ENCODE measurements at places on chromosomes 4 and X.

- peak; percentile 65 for DNase-seq
Observed at GRCh38 chrX:154051201-154051810, 31.6 kb upstream of the IRAK1 start.

GRCh38 chr4:144740316-144740715 lies 94.4 kb downstream of the HHIP start:
- no peak for DNase-seq

DNA sequence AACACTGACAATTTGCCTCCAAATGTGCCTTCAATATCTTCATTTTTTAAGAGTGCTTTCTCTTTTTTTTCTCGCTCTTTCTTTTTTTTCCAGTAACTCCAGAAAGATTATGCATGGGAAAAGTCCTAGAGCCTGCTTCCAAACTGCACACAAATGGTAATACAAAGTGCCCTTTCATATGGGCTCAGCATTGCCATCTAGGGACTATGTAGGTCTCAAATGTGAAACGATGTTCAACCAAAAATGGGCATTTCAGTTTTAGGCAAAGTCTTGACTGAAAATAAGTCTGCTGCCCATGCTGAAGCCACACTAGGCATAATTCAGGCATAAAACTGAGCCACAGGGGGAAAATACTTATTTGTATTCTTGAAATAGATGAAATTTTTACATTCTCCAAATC lies 65.6 kb downstream of the SYNPO2 start:
- no peak for DNase-seq

DNA sequence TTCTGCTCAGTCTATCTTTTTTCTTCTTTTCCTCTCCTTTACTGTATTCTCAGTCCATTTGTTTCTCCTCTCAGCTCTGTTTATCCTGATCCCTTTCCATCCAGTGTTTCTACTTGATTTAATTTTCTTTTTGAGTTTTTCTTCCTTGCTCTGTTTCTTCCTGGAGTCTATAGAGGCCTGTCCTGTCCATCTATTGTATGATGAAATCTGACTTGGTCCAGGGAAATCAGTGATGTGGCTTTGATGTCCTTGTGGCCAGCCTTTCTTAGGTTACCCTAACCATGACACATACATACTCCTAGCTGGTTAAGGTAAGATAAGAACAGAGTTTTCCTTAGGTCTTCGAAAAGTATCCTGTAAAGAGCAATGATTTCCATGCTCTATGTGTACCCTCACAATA lies 89.3 kb upstream of the LNX1 start:
- no peak for DNase-seq

DNA sequence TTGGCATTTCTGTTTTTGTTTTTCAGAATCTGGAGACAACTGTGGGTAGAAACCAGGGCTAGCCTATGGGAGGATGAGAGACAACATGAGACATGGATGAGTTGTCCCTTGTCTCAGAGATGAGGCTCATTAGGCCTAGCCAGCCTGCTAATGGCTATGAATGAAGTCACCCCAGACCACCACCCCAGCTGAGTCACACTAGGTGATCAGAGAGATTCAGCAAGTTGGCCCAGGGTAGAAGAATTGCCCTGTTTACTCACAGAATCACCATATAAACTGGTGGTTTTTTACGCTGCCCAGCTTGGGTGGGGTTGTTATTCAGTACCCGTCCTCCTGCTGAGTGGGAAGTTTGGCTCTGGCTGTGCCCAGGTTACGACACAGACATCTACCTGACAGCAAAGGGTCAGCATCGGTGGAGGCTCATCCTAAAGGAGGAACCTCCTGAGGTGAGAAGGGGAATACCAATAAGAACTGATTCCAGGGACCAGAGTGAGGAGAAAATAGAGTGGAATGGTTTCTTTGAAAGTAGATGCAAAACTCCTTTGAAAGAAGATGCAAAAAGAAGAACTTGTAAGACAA lies 17.2 kb upstream of the ARSJ start:
- no peak for DNase-seq

DNA sequence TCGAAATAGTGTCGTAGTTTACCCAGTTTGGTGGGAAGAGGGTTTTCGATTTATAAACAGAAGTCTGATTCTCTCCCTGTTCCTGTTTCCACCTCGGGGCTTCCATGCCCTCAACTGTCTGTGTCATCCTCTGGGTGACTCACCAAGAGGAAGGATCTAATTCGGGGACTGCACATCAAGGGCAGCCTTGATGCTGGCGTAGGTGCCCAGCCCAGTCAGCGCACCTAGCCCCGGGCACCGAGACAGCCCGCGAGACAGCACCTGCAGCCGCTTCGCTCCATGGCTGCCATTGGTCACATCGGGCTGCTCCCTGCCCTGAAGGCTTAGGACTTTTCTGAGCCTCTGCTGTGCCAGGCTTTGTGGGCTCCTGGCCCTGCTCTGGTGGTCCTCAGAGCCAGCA lies 7.7 kb downstream of the ABCD1 start:
- DNase-seq = no peak

- DNase-seq = no peak
Observed at GRCh38 chrX:98379134-98379533, 1495.4 kb downstream of the RPA4 start.

DNA sequence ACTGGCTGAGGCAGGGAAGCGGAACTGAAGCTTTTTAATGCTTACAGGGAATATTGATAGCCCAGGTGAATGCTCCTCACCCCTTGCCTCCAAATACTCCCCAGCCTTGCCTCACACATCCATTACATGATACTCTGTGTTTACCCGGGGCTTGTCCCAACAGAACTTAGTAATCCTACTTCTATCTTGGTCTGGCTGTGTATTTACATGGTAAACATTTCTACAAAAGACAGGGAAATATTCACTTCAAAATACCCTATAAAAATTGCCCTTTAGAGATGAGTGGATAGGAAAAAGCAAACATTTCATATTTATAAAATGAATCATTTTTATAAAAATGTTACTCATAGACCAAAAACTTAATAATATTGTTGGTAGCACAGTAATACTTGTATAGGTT lies 120.1 kb downstream of the NHS start:
- no peak for DNase-seq

DNA sequence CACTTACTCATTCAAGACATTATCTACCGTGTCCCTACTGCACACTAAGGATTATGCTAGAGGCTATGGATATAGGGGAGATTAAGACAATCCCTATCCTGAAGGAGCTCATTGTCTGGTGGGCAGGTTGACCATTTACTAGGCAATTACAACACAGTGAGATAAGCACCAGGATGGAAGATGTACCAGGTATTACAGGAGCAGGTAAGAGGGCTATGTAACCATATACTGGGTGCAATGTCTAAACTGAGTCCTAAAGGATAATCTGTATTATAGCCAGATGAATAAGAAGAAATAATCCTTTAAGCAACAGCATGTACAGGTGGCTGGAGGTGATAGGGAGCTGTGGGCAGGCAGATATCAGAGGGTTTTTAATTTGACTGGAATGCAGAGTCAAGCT lies 113.3 kb upstream of the TBC1D9 start:
- no peak for DNase-seq

DNA sequence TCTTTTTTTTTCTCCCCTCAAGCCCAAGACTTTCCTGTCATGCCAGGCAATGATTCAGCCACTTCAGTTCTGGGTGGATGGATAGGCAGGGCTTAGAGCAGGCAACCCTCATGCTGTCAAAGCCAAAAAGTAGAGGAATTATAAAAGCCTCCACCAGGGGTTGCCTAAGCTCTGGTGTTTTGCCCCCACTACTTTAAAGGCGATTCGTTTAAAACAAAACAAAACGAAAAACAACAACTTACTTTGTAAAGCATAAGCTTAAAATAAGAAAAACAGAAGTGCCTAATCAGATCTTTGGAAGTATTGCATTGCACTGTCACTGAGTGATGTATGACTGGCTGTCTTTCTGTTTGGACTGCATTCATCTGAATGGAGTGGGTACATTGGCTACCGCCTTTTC lies 5.3 kb upstream of the IDS start:
- DNase-seq = no peak

- no peak for DNase-seq
Observed at GRCh38 chr4:86452924-86453531, 93.2 kb upstream of the MAPK10 start.

GRCh38 chrX:32448320-32448719 lies 763.0 kb downstream of the DMD start:
- DNase-seq = no peak

- no peak for DNase-seq
Observed at GRCh38 chr4:57865264-57865663, 755.1 kb upstream of the IGFBP7 start.

GRCh38 chr4:951186-951585 lies 18.9 kb downstream of the TMEM175 start:
- no peak for DNase-seq

- DNase-seq = peak; percentile 8
Observed at GRCh38 chr4:184347251-184348239, 126.8 kb downstream of the IRF2 start.

- no peak for DNase-seq
Observed at GRCh38 chr4:176849076-176849475, 56.4 kb upstream of the VEGFC start.

- no peak for DNase-seq
Observed at GRCh38 chr4:110959041-110959643, 336.3 kb upstream of the PITX2 start.

DNA sequence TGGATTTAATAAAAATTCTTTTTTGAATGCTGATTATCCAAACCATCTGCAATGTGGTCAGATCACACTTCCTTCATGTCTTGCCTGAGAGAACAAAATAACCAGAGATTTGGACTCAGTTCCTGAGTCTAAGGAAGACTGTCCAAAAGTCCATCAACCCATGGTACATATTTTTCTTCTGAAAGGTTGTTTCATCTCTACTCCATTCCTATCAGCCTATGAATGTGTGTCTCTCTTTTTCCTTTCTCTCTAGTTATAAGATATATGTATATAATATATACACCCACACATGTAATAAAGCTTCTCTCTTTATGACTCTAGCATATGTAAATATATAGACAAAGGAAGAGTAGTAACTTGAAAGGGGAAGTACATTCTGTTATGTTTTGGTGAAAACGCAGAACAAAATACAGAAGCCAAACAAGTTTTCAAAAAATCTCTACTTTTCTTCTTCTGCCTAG lies 226.9 kb downstream of the ARHGAP24 start:
- no peak for DNase-seq

DNA sequence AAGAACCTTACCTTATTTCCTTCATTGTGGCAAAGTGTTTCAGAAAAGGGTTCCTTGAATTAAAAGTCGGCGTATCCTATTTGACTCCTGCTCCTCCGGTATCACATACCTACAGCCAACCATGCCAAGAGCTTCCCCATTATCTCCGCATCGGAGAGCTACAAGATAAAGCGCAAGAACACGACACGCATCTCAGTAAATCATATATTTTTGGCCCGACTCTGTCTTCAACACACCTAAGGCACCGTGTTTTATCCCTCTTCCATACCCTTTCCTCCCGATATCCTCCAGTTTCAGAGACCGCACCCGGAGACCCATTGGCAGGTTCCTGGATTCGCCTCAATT lies 497 bp upstream of the THAP9 start:
- no peak for DNase-seq

- DNase-seq = no peak
Observed at GRCh38 chrX:71111141-71111843, at the start of gene IL2RG. TSS of gene IL2RG (minus strand) at chrX:71111577. CDS start at chrX:71111539, 38 bp downstream.

DNA sequence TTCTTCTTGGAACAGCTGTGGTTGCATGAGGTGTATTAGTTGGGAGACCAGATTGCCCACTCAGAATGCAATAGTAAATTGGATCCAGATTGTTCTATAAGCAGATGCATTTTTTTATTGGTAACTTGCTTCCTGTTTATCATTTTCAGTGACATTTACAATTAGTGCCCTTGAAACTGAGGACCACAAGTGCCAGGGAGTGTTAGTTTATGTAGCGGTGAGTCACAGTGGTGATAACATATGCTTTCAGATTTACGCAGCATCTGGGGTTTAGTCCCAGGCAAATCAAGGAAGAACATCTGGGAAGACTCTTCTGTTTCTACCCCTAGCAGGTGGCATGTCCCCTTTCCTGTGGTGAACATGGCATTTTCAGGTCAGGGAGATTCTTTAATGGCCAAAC lies 24.1 kb downstream of the FRMPD4 start:
- no peak for DNase-seq

DNA sequence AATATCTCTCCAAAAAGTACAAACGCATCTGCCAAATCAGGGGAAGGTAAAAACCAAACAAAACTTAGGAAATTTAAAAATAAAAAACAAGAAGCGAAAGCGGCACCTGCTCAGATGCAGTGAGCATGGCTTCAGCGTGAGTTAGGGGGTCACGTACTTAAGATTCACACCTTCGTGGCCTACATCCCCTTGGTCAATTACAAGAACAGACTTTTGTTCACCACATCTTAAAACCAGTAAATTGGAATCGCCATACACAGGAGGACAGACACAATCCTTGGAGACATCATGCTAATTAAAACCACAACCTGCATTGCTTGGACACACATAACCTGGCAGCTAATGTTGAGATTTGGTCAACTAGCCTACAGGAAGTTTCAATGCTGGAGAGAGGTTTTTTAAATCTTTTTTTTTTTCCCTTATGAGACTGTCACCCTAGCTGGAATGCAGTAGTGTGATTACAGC lies 12.5 kb upstream of the SEL1L3 start:
- DNase-seq = no peak

DNA sequence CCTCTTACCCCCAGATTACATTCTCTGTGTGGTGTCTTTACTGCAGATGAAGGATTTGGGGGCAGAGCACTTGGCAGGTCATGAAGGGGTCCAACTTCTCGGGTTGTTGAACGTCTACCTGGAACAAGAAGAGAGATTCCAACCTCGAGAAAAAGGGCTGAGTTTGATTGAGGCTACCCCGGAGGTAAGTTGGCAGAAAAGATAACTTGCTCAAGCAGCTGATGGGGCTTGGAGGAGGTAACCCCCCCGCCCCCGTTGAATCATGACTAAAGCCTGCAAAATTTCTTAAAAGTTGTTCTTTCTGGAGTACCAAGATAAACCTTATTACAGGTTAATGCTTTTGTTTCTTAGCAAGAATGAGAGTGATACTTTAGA lies 1.5 kb downstream of the CCNG2 start:
- no peak for DNase-seq

DNA sequence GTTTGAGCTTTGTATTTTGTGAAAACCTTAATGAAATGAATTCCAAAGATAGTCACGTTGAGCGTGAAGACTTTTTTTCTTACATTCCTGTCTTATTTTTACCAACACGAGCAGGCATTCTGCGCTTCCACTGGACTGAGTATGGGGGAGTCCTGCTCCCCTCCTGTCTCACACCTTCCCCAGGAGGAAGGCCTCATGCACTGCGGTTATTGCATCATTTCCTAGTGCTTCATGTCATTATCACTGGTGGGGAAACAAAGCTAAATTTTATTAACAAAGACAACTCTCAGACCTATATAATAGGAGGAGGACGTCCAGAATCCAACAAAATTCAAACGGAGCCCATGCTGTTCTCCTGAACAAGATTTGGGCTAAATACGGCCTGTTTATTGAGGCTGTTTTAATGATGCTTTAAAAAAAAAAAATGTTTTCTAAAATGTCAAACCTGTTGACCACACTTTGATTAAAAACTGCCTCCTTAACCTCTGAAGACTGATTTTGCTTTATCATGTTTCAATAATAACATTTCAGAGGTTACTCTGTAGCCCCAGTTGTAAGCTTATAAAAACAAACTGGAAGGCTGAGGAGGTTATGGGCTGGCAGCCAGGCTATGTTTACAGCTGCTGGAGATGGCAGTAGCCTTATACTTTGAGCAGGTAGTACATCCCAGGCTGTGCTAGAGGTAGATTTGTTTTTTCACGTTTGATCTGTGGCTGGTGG lies 118.0 kb downstream of the SOWAHB start:
- no peak for DNase-seq

GRCh38 chrX:14030174-14030530 lies 460 bp upstream of the GEMIN8 start:
- no peak for DNase-seq
